NCI-H2081 (cell line): ENCODE measurements at places on chromosomes 1 and 21.

DNA sequence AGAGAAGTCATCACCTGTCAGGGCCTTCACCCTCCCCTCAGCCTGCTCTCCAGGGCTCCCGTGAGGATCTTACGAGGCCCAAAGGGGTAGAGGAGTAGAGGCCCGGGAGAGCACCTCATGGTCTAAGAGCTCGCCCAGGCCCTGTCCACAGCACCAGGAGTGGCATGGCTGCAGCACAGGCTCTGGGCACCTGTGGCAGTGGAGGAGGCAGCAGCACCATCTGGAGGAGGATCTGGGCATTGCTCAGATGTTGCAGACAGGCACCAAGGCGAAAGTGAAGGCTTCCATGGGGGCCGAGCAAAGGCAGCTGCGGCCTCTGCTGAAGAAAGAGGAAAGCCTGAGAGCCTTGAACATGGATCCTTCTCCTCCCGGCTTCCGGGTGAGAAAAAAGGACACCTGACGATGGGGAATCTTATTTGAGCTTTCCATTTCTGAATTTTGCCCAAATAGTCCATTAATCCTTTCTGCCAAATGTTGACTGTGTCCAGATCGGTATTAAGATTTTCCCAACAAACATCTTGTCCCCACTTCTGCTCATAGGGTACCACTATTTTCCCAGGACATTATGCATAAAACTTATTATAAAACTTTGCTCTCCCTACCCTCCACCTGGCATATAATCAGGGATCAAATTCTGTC, 604.7 kb downstream of the PTPRC start:
- DNase-seq = peak; percentile 83

- no peak for DNase-seq
Measured at GRCh38 chr1:153515504-153516394, 20.0 kb downstream of the S100A6 start.

DNA sequence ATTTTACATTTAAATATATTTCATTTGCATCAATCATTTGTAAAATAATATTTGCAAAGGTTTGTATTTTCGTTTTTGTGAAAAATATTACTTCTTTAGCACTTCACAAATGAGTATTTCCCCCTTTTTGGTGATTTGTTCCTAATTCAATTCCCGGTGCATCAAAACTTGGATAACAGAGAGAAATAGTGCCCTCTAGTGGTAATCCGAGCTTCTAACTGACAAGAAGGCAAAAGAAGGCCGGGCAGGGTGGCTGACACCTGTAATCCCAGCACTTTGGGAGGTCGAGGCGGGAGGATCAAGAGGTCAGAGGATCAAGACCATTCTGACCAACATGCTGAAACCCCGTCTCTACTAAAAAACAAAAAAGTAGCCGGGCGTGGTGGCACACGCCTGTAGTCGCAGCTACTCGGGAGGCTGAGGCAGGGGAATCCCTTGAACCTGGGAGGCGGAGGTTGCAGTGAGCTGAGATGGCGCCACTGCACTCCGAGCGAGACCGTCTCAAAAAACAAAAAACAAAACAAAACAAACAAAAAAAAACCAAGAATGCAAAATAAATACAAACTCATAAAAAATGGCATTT, 137.7 kb downstream of the COL11A1 start:
- DNase-seq = peak; percentile 50

- DNase-seq = no peak
Measured at GRCh38 chr1:209421978-209422680, 161.4 kb upstream of the CAMK1G start.

DNA sequence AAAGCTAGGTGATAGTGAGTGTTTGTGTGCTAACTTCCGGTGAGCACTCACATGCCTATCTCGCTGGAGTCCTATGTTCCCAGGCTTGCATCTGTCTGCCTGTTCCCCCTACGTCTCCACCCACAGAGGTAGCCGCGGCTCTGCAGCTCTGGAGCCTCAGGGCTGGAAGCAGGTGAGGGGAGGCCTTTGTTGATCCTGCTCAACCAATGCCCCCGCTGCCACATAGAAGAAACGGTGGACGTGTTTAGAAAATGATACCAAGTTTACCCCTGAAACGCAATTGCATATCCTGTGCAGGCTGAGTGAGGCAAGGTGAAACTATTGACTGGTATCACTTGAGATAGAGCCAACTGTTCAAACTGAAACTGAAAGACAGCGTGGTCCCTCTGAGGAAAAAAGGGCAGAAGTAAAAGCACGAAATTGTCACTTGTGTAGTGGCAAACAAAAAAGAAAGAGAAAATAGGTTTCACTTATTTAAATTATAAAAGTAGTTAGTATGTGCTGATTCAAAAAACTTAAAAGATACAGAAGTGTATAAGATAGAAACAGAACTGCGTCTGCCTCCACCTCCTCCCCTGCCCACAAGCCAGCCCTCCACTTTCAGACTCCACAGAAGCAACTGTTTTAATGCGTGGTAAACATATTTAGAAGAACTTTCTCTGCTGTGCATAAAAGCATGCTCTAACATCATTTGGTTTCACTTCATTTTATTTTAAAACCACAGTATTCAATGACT, 38.6 kb upstream of the ETS2 start:
- no peak for DNase-seq

DNA sequence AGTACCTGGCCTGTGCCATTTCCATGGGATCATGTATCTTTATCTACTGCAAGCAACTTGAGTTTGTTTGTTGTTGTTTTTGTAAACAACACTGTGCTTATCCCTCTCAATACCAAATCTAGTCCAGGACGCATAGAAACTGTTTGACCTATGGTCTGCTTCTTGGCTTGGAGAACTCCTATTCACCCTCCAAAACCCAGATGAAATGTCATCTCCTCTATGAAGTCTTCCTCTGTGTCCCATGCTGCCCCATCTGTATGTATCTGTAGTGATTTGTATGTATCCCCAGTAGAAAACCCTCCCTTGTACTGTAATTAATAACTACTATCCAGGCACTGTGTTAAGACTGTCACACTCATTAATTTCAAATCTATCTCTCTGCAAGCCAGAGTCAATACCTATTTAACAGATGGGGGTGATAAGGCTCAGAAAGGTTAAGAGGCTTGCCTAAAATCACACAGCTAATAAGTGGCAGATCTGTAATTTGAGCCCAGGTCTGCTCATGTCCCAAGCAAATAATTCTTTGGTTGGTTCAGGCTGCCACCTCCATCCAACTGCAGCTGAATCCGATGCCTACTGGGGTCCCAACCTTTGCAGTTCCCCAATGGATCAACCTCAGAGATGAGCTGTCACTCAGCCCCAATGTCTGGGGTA, 24.6 kb upstream of the ECE1 start:
- no peak for DNase-seq

DNA sequence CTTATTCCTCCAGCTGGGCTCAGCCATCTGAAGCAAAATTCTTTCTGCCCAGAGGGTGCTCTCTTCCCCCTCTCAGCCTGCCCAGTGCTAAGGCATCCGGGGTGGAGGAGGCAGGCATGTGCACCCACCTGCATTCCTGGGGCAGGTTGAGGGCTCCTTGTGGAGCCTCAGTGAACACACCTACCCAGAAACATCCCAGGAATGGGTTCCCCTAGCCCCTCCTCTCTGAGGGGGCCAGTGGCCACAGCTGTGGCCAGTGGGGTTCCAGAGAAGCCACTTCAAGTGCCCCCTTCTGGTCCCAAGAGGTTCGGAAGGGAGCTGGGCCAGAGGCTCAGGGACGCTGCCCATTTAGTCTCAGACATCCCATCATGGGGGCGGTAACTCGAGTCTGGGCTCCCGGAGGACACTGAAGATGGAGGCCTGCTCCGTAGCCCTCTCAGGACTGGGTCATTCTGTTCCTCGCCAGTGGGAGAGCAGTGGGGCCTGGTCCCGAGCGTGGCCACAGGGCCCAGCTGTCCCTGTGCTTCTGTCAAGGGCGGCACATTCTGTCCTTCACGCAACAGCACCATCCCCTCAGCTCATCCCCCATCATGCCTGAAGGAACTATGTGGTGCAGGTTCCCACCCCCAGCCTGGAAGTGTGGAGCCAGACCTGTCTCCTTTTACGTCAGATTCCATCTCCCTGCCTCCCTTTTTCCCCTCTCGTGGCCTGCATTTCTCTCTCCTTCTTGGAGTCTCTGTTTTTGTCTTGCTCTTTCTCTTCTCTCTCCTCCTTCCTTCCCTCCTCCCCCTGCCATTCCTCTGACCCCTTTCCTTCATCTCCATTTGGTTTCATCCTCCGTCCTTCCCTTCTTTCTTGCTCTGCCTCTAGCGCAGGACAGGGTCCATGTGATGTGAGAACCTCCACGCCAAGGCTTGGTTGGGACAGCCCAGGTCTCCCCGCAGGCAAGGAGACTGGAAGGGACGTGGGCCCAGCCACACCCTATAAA, 49.6 kb upstream of the KDM4A start:
- DNase-seq = no peak

GRCh38 chr1:180672505-180672904, 40.7 kb downstream of the XPR1 start:
- DNase-seq = no peak

GRCh38 chr1:8510041-8510823, 192.3 kb downstream of the SLC45A1 start:
- no peak for DNase-seq

DNA sequence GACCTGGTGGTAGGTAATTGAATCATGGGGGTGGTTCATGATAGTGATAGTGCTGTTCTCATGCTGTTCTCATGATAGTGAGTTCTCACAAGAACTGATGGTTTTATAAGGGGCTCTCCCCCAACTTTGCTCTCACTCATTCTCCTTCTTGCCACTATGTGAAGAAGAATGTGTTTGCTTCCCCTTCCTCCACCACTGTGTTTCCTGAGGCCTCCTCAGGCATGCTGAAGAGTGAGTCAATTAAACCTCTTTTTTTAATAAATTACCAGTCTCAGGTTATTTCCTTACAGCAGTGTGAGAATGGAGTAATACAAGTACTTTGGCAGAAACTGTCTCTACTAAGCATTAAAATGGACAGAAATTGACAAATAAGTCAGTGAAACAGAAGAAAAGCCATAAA, 21.6 kb downstream of the RAB3GAP2 start:
- DNase-seq = no peak

DNA sequence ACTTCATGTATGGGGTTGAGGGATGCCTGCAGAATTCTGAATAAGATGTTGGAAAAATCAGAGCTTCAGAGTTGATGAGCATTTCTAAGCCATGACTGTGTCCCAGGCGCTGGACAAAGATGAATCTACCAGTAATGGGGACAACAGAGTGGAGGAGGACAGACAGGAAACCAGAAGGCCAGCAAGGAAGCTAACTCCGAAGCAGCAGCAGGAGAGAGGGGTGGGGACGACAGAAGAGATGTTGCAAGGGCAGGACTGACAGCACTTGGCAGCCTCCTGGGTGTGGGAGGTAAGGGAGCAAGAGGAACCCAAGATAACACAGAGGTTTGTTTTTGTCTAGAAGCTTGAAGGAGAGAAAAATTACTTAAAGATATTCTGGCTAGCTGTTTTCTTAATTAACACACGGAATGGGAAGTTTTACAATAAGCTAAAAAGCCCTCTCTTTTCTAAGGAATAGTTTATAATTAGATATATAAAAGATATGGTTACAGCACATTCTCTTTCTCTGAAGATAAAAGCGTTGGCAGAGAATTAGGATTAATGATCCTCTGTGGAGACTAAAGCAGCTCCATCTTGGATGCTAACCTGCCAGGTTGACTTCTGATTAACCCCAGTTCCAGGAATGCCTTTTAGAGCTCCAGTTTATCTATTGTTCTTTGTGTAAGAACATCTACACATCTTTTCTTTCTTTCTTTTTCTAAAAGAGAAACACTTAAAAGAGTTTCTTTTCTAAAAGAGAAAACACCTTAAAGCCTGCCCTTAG, 92.7 kb downstream of the TENT5C start:
- no peak for DNase-seq

DNA sequence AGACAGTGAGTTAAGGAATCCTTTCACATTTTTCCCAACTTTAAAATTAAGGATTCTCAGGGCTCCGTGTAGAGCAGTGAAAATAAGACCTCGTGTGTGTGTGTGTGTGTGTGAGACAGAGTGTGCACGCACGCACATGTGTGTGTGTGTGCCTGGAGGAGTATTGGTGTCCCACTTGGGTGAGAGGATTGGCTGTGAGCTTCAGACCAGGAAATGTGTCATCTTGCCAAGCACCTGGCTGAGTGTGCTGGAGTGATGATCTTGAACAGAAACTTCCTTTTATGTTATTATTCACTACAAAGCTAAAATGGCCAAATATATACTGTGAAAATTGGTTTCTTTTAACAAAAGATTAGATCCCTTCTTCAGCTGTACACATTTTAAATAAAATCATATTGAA, 35.2 kb upstream of the NTPCR start:
- DNase-seq = no peak

DNA sequence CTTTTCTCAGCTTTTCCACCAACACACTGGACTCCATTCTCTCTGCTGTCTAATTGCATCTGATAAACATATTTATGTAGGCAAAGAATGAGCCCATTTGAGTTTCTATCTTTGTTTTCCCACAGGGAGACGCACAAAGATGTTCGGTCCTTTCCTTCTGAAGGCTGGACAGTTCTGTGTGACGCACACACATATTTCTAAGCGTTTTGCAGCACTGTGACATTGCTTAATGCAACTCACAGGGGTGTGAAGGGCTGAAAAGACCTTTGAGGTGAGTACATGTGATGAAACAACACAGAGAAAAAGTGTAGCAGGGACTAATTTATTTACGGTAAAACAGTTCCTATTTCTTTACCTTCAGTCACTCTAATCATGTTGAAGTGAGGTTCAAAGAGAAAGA, 323.1 kb upstream of the RUNX1 start:
- no peak for DNase-seq

DNA sequence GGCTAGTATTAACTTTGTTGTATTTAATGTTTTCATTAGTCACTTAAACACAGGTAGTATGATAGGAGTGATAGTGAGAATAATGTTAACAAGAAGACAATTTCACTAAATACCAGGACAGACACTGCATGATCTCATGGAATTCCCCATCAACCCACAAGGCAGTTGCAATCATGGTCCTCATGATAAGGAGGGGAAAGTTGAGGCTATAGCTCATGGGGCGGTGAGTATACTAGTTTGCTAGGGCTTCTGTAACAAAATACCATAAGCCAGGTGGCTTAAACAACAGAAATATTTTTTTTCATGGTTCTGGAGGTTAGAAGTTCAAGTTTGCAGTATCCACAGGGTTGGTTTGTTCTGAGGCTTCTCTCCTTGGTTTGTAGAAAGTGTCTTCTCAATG, 115.8 kb downstream of the DSCAM start:
- no peak for DNase-seq

- no peak for DNase-seq
Measured at GRCh38 chr1:155884031-155884960, 24.9 kb downstream of the SYT11 start.

DNA sequence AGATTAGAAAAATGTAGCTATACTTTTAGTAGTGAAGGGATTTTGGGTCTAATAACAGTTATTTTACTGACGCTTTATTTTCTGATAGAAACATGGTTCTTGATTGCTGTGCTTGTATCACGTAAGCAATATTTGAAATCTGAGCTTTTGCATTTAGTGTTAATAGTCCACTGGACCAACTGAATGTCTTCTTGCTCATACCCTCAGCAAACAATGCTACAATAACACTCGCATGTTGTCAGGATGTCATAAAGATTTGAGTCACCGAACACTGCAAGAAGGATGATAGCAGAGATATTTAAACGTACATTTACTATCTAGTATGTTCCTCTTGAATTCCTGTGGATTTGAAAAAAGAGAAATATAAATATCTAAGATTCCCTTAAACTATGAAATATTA, 7.5 kb downstream of the DYRK1A start:
- no peak for DNase-seq
